ENCODE measurements at places on chromosomes 13 and 19.
A peak's percentile ranks its signal among the peaks of the same experiment; 100 is the strongest.

- no peak for DNase-seq
Measured at GRCh38 chr19:7861619-7862412, 12.4 kb downstream of the PRR36 start.

DNA sequence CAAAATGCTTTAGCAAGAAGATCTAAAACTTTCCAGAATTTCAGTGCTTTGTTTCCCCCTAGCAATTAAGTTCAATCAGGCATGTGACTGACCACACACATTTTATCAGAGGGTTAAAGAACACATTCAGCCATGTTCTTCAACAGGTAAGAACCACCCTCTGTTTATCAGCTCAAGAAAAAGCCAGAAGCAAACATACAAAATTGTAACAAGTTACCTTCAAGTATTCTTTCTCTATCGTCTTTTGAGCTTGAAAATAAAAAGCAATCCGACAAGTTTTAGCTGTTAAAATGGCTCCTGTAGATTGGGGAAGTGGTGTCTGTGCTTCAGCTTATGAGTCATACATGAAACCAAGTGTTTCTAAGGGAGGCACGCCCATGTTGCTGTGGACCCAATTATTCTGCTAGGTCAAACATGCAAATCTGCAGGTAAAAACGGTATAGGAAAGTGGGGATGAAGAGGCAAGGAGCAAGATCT lies at the start of gene ELF1:
Gene ELF1, minus strand, starts transcription at position 306 of the 477 bp plus-strand sequence. CDS start 37,262 bp downstream, outside the sequence.
- peak; percentile 23 for DNase-seq

DNA sequence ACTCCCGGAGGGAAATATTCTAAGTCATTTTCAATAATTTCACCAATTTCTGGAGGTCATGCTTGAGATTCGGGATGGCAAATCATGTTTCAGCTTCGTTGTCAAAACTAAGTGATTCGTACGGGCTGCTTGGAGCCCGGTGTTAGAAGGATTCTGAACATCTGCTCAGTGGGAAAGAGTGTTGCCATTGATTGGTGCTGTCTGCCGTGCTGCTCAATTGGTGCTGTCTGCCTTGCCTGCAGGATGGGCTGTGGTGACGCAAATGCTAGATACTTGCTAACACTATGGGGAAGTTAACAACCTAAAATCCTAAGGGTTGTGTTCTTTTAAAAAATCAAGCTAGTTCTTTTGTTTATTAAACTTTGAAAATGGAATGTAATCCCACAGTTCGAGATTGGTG lies 17.3 kb upstream of the CACNG8 start:
- DNase-seq = no peak

- no peak for DNase-seq
Measured at GRCh38 chr13:50989476-50989875, 79.9 kb downstream of the RNASEH2B start.

- DNase-seq = no peak
Measured at GRCh38 chr19:19267305-19267704, 5.8 kb downstream of the TM6SF2 start.

GRCh38 chr19:55389386-55390317 lies 3.9 kb downstream of the RPL28 start:
- no peak for DNase-seq

DNA sequence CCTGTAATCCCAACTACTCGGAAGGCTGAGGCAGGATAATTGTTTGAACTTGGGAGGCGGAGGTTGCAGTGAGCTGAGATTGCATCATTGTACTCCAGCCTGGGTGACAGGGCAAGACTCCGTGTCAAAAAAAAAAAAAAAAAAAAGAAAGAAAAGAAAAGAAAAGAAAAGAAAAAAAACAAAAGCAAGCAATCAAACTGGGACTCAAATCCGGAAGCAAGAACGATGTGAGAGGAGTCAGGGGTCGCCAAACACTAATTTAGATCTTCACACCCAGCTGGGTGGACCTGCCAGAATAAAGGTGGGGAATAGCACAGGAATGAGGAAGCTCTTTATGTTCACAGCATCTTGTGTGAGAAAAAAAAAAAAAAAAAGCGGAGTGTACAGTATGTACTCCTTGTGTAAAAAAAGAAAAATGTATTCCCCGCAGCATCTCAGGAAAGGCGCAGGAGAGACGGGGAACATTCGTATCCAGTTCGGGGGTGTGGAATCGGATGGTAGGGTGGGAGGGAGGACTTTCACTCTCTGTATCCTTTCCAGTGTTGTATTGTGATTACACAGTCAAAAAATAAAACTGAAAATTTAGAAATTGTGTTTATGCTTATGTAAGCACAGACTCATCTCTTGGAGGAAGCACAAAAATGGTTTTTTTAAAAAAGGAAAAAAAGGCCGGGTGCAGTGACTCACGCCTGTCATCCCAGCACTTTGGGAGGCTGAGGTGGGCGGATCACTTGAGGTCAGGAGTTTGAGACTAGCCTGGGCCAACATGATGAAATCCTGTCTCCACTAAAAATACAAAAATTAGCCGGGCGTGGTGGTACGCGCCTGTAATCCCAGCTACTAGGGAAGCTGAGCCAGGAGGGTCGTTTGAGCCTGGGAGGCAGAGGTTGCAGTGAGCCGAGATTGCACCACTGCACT lies 7.6 kb downstream of the DNAJB1 start:
- DNase-seq = no peak

GRCh38 chr19:15829786-15830185 lies 14.3 kb upstream of the OR10H1 start:
- DNase-seq = no peak

DNA sequence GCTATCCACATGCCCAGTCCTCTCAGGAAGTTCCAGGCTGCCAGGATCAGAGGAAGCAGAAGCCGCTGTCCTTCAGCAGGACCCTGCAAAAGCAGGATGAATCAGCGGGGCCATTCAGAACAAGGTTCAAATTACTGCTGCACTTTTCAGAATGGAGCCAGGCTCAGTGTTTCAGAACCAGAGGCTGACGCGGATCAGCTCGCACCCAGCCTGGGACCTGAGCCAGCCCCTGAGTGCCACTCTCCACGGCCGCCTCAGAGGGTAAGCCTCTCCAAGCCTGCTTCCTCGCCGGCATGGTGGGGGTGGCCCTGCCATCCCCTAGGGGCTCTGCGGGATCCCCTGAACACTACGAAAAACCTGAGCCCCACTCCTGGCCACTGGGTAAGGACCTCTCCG lies 24.7 kb downstream of the RASA3 start:
- DNase-seq = no peak

DNA sequence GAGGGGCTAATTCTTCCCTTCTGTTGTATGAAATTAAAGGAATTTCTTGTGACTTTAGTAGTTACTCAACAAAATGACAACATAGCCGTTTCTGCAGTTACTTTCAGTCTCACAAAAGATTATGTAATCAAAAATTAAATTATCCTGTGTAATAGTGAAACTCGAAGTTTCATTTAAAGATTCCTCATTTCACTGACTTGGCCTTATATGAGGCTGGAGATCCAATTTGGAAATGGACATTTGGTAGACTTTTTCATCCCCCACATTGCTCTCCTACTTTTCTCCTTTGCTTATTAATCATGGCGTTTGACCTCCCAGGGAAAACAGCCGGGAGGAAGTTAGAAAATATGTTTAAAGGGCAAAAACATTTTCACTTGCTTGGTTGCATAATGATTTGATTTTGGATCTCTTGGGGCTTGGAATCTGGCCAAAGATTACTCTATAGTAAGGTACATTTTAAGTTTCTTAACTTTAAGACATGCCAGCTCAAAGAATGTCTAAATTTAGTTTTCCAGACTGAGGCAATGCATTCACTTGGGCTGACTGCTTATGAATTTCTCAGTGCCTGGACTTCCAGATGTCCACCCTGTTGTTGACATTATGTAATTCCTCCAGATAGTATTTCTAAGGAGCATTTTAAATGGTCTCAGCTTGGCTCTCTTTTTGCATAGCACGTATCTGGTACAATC lies 1364.9 kb upstream of the MIR17HG start:
- no peak for DNase-seq

- no peak for DNase-seq
Measured at GRCh38 chr19:54916822-54917221, 10.9 kb downstream of the NCR1 start.

- DNase-seq = no peak
Measured at GRCh38 chr13:20390526-20391175, 135.0 kb downstream of the CRYL1 start.

DNA sequence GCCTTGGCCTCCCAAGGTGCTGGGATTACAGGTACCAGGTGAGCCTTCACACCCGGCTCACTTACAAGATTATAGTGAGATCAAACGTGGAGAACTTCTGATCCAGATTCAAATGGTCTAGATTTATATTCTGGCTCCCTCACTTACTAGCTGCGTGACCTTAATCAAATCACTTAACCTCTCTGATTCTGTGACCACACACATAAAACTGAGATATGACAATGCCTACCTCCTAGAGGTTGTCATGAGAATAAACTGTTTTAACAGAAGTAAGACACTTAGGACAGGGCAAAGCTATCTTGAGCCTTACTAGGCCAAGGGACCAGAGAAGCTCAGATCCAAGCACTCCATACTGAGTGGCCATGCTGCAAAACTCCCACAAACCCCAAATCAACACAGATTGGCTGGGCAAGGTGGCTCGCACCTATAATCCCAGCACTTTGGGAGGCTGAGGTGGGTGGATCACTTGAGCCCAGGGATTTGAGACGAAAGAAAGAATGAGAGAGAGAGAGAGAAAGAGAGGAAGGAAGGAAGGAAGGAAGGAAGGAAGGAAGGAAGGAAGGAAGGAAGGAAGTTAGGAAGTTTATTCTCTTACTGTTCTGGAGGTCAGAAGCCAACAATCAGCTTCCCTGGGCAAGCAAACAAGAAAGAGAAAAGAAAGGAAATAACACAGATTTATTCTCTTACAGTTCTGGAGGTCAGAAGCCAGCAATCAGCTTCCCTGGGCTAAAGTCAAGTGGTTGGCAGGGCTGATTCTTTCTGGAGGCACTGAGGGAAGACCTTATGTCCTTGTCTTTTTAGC lies 46.1 kb upstream of the MAP3K10 start:
- no peak for DNase-seq

- DNase-seq = no peak
Measured at GRCh38 chr19:41325947-41326706, 16.2 kb downstream of the CCDC97 start.

GRCh38 chr13:39394796-39395678 lies 208.0 kb downstream of the LHFPL6 start:
- no peak for DNase-seq

DNA sequence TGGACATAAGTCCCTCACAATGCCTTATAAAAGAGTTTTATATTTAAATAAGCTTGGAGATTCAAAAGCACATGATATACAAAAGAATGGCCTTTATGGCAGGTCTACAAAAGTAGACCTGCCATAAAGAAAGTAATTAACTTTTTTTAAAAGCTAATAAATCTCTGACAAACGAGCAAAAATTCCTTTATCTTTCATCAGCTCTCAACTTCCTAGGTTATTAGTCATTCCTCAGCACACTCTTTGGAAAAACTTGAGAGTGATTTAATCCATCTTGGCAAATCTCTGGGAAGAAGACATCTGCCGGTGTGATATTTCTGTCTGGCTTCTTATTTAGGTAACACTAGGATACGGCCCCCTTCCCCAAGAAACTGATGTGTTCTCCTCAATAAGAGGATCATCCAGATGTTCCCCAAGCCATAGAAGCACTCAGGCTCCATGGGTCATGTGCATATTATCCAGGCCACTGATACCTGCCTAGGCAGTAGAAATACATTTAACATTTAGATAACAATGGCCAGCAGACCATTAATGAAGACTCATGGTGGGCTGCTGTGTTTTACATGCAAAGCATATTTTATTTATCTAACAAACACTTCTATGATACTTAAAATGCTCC lies 372.7 kb downstream of the LIG4 start:
- no peak for DNase-seq

GRCh38 chr19:3024870-3025548 lies 4.1 kb downstream of the TLE2 start:
- DNase-seq = no peak

- no peak for DNase-seq
Measured at GRCh38 chr19:34481861-34482379, 362 bp downstream of the WTIP start.

DNA sequence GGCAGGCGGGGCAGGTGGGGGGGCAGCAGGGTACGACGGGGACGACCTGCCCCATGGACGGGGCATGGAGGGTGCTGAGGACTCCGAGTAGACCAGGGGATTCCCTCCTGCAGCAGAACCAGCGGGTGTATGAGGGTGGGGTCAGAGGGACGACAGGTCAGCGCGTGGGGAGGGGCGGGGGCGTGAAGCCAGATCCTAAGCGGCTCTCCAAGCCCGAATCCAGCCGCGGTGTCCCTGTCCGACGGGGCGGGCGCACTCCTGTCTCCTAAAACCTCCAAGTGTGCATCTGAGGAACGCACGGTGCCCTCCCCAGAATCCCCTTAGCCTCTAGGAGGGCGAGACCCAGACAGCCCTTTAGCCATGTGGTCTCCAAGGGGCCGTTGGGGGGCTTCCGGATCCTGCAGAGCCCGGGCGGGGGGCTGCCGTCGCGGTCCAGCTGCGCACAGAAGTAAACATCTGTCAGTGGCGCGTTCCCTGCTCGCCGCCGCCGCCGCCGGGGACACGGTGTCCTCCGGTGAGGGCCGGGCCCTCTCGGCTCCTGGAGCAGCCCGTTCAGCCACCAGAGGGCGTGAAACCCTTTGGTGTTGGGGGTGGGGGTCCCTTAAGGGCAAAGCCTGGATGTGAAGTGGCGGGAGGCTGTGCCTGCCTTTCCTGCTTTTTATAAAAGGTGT lies 730 bp downstream of the NRTN start:
- DNase-seq = peak; percentile 45

DNA sequence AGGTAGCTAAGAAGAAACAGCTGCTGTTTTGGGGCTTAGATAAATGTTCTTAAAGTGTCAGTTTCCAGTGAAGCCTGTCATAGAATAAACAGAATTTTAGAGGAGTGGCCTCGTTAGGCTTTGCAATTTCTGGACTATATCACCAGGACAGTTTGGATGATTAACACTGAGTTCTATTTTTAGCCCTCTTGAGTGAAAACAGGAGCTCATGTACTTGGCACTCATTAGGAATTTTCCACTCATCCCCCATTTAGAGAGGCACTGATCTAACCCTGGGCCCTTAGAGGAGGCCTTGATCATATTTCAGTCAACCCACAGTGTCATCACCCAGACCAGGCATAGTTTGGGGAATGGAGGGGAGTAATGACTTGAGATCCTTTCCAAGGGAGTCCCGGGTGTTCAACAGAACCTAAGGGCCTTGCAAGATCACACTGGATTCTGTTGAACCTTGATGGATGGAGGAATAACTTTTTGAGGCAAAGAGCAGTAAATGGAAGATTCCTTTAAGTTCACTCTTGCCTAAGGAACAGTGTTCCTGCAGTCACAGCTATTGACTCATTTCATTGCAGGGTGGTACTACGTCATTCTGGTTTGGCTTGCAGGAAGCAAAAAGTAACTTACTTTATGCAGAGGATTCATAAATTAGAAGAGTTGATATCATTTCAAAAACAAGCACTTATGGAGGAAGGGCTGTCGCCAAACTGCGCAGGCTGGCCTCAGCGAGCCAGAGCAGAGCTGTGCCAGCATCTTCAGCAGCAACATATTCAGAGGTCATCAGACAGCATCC lies 160.2 kb downstream of the SLC7A1 start:
- DNase-seq = no peak

GRCh38 chr19:20371911-20372310 lies 193.7 kb downstream of the ZNF737 start:
- DNase-seq = no peak
